Activated T-cell treated with anti-CD3 and anti-CD28 coated beads, Interleukin-2, amount 50 U/mL, for 72 hours (primary cell): ENCODE measurements at places on chromosomes 12 and 14. TPM values are rescaled to one million over a fixed set of nuclear protein-coding genes. Genes with fewer than 3 reads are reported as not detected.

ABCD2 gene
- 11.2 TPM for total RNA-seq

FLVCR2 gene
- total RNA-seq: 5.9 TPM

GRCh38 chr12:23911574-23911973, 37.9 kb downstream of the SOX5 start:
- DNase-seq: no peak
- no peaks in the 10 kb centered on the region for H3K36me3 ChIP-seq
- H3K4me3 ChIP-seq: no peak overlapping the region
- no peaks in the 10 kb centered on the region for H3K27me3 ChIP-seq
- H3K27ac ChIP-seq: no peak overlapping the region

DNA sequence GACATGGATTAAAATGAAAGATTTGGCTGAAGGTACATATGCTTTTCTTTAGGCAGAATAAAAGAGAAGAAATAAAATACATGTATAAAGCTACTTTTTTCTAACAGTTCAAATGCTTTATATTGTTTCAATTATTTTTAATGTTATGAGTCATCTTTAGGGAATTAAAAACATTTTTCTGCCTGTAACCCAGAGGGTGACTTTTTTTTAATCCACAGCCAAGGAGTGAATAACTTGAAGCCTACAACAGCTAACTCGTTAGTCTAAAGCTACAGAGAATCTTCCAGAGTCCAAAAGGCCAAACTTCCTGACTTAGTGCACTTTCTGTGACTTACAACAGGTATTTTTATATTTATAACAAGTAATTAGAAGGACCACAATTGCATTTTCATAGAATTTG, 151.6 kb downstream of the SEC23A start:
- H3K4me1 ChIP-seq: no peaks in the 10 kb centered on the region
- no peak overlapping the region for H3K4me3 ChIP-seq
- no peaks in the 10 kb centered on the region for H3K27me3 ChIP-seq
- H3K36me3 ChIP-seq: no peaks in the 10 kb centered on the region
- no peak for DNase-seq
- no peak overlapping the region for H3K27ac ChIP-seq

DNA sequence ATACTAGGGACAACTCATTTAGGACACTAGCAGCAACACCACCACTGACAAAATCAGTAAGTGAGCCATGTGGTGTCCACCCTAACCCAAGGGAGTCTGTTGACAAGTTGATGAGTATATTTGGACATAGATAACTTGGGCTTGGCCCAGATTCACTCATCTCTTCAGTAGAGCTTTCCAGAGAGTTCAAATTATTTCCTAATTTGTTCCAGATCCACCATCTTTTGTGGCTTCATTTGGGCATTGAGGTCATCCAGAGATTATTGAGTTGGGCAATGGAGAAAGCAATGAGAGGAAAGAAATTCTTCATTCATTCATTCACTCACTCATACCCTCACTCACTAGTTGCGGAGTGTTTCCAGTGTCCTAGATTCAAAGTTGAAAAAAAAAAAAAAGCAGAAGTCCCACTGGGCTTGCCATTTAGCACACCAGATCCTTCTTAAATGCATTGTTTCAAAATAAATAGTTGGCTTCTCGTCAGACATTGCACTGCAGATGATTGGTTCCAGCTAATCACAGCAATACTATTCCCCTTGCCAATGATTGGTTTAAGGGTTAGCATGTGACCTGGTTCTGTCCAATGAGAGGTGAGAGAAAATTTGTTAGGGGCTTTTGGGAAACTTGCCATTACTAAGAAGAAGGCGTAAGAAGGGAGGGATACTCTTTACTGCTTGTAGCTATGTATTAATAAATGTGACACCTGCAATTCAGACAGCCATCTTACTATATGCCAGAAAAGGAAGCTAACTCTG, 31.8 kb upstream of the WSCD2 start:
- peaks cover 12% of the 10 kb centered on the region for H3K27me3 ChIP-seq
- H3K27ac ChIP-seq: no peak overlapping the region
- no peak overlapping the region for H3K4me3 ChIP-seq
- H3K36me3 ChIP-seq: no peaks in the 10 kb centered on the region

DNA sequence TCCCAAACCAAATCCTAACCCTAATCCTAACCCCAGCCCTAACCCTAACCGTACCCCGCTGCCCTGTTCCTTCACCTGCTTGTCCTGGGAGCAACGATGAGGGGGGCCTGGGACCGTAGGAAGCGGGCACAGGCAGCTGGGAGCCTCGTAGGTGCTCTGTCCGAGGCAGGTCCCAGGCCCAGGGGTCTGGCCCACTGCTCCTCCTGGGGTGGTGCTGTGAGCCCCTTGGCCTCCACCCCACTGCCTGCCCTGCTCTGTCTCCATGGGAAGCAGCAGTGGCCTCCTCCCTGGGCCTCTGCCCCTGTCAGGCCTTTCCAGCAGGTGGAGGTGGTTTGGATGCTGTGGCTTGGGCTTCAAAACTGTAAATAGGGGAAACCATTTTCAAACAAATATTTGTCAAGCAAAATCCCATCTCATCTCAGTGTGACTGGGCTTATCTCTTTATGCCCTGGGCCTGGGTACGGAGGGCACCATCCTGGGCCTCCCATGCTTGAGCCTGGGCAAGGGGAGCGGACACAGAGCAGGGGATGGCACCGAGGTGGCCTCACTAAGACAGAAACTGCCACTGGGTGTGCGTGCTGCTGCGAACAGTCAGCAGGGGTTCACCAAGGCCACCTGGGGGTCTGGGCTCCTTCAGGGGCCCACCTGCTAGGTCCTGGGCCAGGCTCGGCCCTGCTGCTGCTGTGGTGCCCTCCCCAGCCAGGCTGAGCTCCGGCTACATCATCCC, 3.7 kb upstream of the BEGAIN start:
- no peak overlapping the region for H3K4me3 ChIP-seq
- peaks cover 19% of the 10 kb centered on the region for H3K27me3 ChIP-seq
- no peaks in the 10 kb centered on the region for H3K4me1 ChIP-seq

DNA sequence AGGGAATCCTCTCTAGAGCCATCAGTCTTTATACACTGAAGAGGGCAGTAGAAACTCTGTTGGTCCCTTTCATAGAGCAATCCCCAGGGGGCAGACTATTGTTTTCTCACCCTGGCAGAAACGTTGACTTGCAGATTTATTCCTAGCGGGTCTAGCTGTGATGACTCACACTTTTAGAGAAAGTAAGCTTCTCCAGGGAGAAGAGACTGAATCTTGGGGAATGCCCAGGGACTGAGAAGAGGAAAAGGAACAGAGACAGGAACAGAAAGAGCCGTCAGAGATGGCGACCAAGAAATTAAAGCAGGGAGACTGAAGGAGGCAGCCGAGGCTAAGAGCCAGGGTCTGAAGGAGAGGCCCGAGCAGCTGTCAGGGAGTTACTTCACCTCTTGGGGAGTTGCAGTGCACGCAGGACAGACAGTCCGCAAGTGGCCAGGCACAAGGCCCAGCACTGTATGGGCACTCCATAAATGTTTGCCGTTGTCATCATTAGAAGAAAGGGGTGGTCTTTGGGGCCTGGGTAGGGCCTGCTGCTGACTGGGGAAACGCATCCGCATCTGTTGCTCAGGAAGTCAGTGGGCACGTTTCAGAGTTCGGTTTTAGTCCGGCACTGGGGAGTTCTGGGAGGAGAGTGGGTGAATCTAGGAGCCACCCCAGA, 13.0 kb downstream of the PLEKHG6 start:
- no peaks in the 10 kb centered on the region for H3K36me3 ChIP-seq
- peak overlapping the region; percentile 95 for H3K27ac ChIP-seq
- H3K4me1 ChIP-seq: peaks cover 39% of the 10 kb centered on the region
- H3K27me3 ChIP-seq: no peaks in the 10 kb centered on the region
- peak; percentile 43 for DNase-seq

RDH12 gene
- total RNA-seq: not detected

DNA sequence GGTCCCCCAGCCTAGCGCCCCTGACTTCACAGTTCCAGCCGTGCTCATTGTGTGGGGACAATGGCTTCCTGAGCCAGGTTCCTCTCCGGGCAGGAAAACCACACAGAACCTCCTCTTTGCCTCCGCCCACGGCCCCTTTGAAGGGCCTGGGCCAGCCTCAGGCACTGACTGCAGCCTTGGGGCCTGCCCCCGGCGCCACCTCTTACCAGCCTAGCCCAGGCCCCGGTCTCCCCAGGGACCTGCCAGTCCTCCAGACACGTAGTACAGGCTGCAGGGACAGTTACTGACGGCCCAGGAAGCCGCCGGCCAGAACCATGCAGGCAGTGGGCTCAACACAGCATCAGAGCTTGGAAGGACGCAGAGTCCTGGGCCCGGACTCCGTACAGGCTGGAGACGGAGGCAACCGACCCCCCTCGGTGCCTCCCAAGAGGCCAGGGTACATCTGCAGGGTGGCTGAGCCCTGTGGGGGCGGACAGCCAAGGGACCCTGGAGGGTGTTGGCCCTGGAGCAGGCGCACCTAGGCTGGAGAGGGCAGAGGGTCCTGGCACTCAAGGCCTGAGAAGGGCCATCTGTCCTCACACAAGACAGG, 20.9 kb upstream of the NUDT14 start:
- DNase-seq: peak; percentile 47
- H3K4me1 ChIP-seq: peaks cover 15% of the 10 kb centered on the region
- peaks cover 27% of the 10 kb centered on the region for H3K27me3 ChIP-seq
- H3K36me3 ChIP-seq: no peaks in the 10 kb centered on the region
- H3K27ac ChIP-seq: no peak overlapping the region

TMEM229B gene
- 0.79 TPM for total RNA-seq

- no peak for DNase-seq
- no peaks in the 10 kb centered on the region for H3K36me3 ChIP-seq
- H3K27me3 ChIP-seq: no peaks in the 10 kb centered on the region
- no peak overlapping the region for H3K4me3 ChIP-seq
- no peak overlapping the region for H3K27ac ChIP-seq
- H3K4me1 ChIP-seq: no peaks in the 10 kb centered on the region
Measured at GRCh38 chr12:84785281-84785680, 127.3 kb downstream of the SLC6A15 start.

DNA sequence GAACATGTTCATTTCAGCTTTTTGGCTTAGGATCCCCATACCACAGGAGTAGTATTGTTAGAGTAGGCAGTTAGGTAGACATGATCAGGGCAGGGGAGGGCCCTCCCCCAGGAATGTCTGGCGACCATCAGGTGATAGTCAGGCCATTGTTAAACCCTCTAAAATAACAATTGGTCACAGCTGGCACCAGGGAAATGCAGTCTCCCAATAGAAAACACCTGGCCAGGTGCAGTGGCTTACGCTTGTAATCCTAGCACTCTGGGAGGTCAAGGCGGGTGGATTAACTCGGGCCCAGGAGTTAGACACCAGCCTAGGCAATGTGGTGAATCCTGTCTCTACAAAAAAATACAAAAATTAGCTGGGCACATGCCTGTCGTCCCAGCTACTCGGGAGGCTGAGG, 187.1 kb downstream of the MON2 start:
- no peak for DNase-seq
- H3K4me3 ChIP-seq: no peak overlapping the region
- peaks cover 6% of the 10 kb centered on the region for H3K4me1 ChIP-seq
- H3K36me3 ChIP-seq: no peaks in the 10 kb centered on the region
- no peak overlapping the region for H3K27ac ChIP-seq
- H3K27me3 ChIP-seq: peaks cover 28% of the 10 kb centered on the region

INHBC gene
- not detected for total RNA-seq

DNA sequence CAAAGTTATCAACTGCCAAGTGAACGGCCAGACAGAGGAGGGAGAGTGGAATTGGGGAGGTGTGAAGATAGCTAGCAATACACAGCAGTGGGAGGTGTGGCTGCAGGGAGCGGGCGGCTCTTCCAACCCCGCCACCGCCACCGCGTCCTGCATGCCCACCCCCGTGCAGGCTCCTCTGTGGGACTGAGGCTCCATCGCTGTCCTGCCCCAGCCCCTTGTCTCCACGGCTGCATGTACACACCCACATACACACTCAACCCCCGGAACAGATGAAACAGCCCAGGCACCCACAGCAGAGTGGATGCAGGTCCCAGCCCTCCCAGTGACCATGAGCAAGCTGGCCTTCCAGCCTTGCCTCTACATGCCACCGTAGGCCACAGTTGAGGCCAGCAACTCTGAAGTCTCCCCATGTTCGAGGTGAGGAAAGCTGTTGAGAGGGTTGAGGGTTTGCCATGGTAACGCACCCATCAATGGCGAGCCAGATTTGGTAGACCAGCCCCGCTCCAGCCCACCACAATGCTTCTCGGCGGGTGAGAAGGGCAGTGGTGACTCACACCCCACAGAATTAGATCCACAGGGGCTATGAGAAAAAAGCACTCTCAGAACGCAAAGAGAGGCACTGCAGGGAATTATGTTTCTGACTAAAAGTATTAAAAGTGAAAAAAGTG, 39.3 kb downstream of the PITPNM2 start:
- H3K4me1 ChIP-seq: peaks cover 51% of the 10 kb centered on the region
- H3K36me3 ChIP-seq: peaks cover 5% of the 10 kb centered on the region
- H3K4me3 ChIP-seq: no peak overlapping the region
- no peak overlapping the region for H3K27ac ChIP-seq
- no peaks in the 10 kb centered on the region for H3K27me3 ChIP-seq

GRCh38 chr14:75310295-75311111, 31.9 kb downstream of the FOS start:
- DNase-seq: no peak
- no peak overlapping the region for H3K4me3 ChIP-seq
- H3K27ac ChIP-seq: no peak overlapping the region
- peaks cover 10% of the 10 kb centered on the region for H3K27me3 ChIP-seq
- peaks cover 17% of the 10 kb centered on the region for H3K4me1 ChIP-seq

DNA sequence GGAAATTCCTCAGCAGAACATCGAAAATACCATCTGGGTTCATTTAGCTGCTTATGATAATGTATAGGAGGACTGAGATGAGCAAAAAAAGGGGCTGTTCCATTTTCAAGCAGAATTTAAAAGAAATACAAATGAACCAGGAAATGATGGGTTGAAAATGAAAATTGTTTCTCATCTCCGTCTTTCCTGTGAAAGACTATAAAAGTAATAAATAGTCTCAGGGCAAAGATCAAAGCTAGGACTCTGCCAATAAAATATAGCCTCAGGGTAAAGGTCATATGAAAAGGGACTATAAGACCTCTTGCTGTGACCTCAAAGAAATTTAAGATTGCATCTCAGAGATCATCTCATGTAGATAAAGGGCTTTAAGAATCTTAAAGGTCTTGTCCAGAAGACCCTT, 478.0 kb downstream of the BTG1 start:
- DNase-seq: no peak
- H3K4me1 ChIP-seq: peaks cover 26% of the 10 kb centered on the region
- peaks cover 4% of the 10 kb centered on the region for H3K36me3 ChIP-seq

- H3K4me1 ChIP-seq: peaks cover 45% of the 10 kb centered on the region
- H3K27ac ChIP-seq: no peak overlapping the region
- DNase-seq: no peak
- H3K36me3 ChIP-seq: peaks cover 2% of the 10 kb centered on the region
Measured at GRCh38 chr12:104716172-104716571, 241.9 kb downstream of the SLC41A2 start.

- DNase-seq: no peak
- H3K36me3 ChIP-seq: no peaks in the 10 kb centered on the region
- peaks cover 10% of the 10 kb centered on the region for H3K4me1 ChIP-seq
- H3K27ac ChIP-seq: no peak overlapping the region
- H3K4me3 ChIP-seq: no peak overlapping the region
Measured at GRCh38 chr14:99131632-99132271, 140.2 kb downstream of the BCL11B start.
